COR-L47 (cell line): ENCODE measurements at places on chromosomes 1 and 21.

DNA sequence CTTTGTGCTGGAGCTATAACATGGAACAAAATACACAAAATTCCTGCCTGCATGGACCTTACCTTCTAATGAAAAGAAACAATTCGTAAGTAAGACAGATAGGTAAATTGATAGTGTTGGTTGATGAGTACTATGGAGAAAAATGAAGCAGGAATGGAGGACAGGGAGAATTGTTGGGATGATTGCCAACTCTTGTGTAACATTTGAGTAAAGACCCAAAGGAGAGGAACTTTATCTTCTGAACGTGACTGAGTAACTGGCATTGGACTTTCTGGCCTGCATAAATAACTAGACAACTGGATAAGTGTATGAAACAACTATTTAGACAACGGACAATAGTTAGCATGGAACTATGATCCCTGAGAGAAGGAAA is 6.8 kb upstream of the EFCAB14 start:
- no peak for DNase-seq

DNA sequence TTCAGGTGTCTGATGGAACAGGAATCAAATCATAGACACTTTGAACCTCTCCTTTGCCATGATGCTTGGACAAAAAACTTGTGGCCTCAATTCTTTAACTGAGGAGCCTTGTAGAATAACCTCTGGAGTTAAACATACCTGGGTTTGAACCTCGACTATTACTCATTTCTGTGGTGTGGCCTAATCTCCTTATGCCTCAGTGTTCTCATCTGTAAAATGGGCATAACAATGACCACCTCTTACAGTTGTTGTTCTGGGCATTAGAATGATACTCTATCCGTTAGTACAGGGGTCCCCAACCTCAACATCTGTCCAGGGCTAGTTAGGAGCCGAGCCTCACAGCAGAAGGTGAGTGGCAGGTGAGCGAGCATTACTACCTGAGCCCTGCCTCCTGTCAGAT is 137.2 kb downstream of the ROR1 start:
- DNase-seq: no peak

DNA sequence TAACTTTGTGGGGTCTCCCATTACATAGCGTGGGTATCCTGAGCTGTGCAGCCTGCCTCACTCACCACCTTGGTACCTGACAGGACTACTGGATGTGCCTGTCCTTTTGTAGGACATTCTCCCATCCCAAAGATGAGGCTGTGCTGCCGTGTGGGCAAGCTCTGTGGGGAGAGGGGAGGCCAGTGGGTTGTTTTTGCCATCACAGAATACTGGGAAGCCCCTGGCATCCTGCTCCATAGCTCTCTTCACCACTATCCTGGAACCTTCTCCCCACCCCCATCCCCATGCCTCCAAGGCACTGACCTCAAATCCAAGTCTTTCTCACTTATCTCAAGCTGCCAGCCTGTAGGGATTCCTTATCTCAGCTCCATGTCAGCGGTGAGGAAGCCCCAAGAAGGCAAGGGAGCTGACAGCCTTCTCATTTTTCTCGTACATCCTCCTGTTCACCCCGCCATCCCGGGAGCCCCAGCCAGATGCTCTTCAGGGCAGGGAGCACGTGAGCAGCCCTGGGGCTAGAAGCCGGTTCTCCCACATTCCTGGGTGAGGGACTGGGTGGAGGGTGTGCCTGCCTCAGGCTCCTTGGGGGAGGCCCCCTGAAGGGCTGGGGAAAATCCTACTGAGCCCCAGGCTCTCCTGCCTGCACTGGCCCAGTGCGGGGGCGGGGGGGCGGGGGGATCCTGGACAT is 2.4 kb upstream of the ELF3 start:
- DNase-seq: peak; percentile 22

- DNase-seq: no peak
Measured at GRCh38 chr1:86062453-86062852, 94.1 kb downstream of the COL24A1 start.

DNA sequence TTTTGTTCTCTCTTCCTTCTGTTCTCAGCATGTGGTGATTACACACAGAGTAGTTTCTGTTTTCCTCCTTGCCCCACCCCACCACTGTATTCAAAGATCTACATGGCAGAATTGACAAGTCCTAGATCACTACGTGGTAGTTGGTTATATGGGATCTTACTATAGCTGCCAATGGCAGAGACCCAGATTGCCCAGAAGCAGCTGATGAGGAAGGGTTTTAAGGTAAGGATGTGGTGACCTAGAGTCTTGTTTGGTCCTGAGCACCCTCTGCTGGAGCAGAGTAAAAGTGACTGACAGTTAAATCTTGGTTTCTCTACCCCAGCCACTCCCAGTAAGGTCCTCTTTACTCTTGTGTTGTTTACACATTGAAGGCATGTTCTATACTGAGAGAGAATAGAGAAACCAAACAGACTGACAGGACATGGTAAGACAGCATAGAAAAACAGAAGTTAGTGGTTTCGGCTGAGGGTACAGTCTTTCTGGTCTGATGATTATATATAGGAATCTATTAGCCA is 22.8 kb upstream of the STRIP1 start:
- DNase-seq: no peak

DNA sequence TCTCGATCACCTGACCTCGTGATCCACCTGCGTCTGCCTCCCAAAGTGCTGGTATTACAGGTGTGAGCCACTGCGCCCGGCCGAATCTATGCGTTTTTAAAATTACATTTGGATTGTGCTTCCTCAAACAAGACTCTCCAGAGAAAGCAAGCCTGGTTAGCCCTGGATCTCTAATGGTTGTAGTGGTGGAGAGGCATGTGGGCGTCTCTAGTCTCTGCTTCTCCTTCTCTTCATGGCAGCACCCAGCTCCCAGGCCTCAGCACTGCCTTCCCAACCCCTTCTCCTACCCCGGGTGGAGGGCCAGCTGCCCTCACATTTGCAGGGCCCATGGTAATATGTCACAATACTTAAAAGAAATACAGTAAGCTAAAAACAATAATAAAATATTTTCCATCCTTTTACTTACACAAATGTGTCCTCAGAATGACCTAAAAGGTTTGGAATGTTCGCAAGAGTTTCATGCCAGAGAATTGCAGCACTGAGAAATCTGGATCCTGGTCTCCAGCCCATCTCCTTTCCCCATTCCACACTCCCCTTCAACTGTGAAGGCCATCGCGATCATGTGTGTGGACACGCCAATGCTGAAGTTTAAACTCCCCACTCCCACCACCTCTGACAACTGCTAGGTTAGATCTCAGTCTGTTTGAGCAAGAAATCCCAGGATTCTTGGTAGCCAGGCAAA is 7.0 kb downstream of the OR14I1 start:
- no peak for DNase-seq

GRCh38 chr1:117834416-117834815 is 95.0 kb downstream of the GDAP2 start:
- no peak for DNase-seq

GRCh38 chr1:77954521-77954920 is 24.4 kb downstream of the FUBP1 start:
- DNase-seq: no peak

- DNase-seq: no peak
Measured at GRCh38 chr1:114272593-114272992, 118.9 kb upstream of the SYT6 start.

- DNase-seq: no peak
Measured at GRCh38 chr1:157521056-157521455, 31.3 kb downstream of the FCRL5 start.

DNA sequence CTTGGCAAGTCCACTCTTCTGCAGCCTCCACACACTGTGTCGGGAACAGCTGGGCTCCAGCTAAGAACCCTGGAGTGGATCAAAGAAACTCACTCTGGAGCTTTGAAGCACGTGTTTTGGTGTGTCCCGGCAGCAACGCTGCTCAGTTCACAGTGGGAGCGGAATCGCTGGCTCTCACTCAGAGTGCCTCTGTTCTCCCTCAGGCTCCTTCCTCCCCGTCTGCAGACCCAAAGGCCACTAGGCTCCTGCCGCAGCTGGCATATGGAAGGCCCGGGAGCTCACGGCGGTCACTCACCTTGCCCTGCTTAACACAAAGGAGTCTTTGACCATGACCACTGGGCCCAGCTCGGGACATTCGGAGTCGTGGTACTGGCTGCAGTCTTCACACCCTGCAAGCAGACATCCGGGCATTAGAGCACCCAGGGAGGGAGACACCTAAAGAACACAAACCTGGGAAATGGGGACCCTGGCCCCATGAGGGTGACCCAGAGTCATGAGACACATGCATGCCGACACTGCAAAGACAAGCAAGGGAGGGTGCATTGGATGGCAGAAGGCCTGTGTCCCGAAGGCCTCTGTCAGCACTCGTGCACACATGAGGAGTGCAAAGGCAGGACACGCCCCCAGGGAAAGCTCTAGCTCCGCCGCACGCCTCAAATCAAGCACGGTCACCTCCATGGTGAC is 19.7 kb downstream of the PRDM15 start:
- no peak for DNase-seq

GRCh38 chr1:199861020-199861795 is 166.3 kb upstream of the NR5A2 start:
- DNase-seq: no peak

GRCh38 chr1:31665234-31665878 is 20.7 kb upstream of the PEF1 start:
- no peak for DNase-seq

- DNase-seq: no peak
Measured at GRCh38 chr1:61953076-61953789, 211.0 kb downstream of the PATJ start.

DNA sequence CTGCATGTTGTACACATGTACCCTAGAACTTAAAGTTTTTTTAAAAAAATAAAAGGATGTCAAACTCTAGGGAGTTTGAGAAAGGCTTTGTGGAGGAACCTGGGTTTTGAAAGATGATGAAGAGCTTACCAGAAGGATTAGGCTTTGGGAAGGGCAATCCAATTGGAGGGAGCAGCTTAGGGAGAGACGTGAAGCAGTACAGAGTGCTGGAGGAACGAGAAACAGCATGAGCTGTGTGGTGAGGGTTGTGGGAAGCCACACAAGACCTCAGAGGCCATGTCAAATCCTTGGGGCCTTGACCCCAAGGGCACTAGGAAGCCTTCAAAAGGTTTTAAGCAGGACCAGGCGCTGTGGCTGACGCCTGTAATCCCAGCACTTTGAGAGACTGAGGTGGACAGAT is 8.4 kb upstream of the KPNA6 start:
- DNase-seq: no peak

DNA sequence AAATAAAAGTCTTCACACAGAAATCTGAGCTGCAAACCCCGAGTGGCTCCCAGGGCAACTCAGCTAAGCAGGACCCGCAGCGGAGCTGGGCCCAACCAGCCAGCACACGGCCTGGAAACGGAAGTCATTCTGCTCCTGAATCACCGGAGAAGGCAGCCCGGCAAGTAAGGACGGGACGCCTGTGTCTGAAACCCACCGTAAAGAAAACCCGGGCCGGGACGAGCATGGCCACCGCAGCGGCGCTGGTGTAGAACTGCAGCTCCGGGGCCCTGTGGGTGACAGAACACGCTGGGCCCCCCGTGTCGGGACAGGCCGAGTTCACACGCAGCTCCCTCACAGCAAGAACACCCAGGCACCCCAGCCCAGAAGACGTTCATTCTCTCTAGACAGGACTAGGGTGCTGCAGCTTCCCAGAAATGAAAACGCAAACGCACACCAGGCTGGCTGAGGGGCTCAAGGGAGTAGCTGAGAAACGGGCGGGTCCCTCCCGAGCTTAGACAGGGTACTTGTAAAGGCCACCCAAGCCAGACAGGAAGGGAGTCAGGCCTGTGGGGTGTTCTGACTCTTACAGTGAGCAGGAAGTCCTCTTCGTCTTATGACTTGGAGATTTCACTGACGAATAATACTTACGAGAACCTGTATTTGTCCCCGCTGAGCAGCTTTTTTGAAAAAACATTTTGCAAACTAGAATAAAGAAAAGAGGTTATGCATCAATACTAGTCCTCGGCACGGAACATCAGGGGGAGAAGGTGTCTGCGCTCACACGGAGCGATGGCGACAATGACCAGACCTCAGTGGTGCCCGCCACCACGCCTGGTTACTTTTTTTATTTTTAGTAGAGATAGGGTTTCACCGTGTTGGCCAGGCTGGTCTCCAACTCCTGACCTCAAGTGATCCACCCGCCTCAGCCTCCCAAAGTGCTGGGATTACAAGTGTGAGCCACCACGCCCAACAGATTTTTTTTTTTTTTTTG is 10.9 kb upstream of the CDK11B start:
- DNase-seq: no peak

DNA sequence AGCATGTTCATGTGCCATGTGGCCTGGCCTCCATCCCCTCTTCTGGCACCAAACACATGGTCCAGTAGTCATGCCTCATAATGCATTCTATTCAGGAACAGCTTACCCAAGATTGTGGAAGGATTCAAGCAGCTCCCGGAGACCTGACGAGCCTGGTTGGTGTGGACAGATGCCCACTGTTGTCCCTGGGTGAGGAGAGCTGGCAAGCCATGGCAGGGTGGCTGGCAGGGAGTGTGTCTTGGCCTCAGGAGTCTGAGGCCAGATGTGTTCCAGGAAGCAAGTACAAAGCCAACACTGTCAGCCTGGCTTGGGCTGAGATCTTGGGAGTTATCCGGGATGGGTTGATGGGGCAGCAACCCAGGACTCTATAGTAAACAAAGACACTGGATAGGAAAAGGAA is 7.3 kb upstream of the FABP3 start:
- no peak for DNase-seq

GRCh38 chr1:41433501-41433900 is 51.0 kb downstream of the EDN2 start:
- DNase-seq: no peak

- DNase-seq: no peak
Measured at GRCh38 chr1:227841096-227841495, 25.6 kb downstream of the PRSS38 start.

- no peak for DNase-seq
Measured at GRCh38 chr1:202991112-202991511, 16.1 kb upstream of the TMEM183A start.

- DNase-seq: no peak
Measured at GRCh38 chr1:55472115-55472514, 257.0 kb upstream of the USP24 start.

DNA sequence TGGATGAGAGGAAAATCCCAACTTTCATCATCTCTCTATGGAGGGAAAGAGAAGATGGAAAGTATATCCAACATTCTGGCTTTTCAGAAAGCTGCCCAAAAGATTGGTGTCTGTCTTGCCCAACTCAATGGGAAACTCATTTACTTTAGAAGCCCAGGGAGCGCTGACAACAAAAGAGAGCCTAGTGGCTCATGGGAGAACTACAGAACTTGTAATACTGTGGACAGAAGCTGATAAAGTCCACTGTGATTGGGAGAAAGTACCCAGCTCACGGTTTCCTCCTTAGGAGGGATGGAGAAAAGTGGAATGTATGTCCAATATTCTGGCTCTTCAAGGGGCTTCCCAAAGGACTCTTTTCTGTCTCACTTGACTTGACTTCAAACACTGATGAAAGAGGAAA is 66.0 kb downstream of the RGS21 start:
- DNase-seq: no peak

DNA sequence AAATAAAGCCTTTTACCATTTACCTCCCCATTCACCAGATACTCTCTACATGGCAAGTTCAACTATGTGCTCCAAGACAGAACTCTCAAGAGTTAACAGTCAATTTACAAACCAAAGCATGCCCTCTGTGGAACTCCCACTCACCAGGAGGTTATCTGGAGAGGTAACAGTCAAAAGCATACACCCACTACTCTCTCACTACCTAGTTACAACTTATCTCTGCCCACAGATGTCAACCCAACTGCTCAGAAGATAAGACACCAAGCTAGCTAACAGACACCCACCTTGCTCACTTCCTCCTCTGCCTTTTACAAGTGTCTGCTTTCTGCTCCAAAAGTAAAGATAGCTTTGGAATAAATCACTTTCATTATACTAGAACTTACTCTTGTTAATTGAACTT is 131.0 kb downstream of the TRIM33 start:
- DNase-seq: no peak

GRCh38 chr1:17875882-17876280 is 120.7 kb downstream of the ACTL8 start:
- DNase-seq: no peak

GRCh38 chr1:44212355-44213221 is 683 bp upstream of the DMAP1 start:
- DNase-seq: no peak
